Renal pelvis (tissue), 12 donors: ENCODE measurements at places on chromosomes 11 and 22.

GRCh38 chr22:35524966-35525686 is 15.5 kb upstream of the RASD2 start:
- DNase-seq, result no peak

DNA sequence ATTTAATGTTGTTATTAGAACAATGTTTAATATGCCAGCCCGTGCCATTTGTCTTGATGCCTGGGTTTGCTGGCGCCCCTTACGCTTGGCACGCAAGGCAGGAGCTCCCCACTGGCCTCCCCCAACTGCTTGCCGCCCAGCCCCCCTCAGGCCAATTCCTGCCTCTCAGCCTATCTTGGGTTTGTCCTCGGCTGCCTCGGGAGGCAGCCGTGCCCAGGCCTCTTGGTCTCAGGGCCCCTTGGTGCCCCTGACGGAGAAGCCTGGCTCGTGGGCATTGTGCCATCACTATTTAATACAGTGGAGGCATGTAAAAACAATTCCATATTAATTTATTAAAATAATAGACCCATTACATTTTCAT is 119.8 kb downstream of the KCNQ1OT1 start:
- DNase-seq, result no peak

GRCh38 chr11:123511037-123511870 is 81.2 kb downstream of the GRAMD1B start:
- DNase-seq, result peak; percentile 87

- no peak for DNase-seq
Measured at GRCh38 chr22:17648569-17648968, 10.0 kb downstream of the BCL2L13 start.

DNA sequence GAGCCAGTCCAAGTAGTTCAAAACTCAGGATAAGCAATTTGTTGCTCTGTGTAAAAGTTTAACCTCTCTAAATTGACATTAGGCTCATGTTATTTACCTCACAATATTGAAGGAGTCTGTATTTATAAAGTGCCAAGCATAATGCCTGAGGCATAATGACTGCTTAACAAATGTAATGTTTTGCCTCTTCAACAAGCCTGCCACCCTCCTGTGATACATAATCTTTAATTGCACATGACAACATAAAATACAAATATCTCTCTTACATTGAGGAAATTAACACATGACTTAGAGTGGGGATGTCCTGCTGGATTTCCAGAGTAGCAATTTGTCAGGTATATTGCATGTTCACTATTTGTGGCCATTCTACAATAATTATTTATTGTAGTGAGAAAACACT is 469.2 kb upstream of the ANO5 start:
- DNase-seq, result no peak

DNA sequence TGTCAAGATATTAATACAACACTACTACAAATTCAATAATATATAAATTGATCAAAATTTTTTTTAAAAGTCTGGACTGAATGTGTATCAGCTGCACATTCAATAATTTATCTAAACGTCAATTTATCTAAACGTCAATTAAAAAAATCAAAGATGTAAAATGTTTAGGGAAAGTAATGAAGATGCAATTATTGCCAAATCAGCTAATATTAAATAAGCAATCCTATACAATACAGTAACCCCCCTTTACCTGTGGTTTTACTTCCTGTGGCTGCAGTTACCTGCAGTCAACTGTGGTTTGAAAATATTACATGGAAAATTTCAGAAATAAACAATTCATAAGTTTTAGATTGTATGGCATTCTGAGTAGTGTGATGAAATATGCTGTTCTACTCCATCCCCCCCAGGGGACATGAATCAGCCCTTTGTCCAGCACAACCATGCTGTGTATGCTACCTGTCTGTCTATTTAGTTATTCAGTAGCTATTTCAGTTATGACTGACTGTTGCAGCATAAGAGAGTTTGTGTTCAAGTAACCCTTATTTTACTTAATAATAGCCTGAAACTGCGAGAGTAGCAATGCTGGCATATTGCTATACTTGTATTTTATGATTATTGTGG is 72.2 kb downstream of the CWF19L2 start:
- no peak for DNase-seq
